Left ventricle myocardium inferior (tissue), 1 donor: ENCODE measurements at places on chromosomes 6 and 20.

GRCh38 chr20:10077886-10078285 is 43.1 kb downstream of the ANKEF1 start:
- no peak for DNase-seq

- DNase-seq, result no peak
Measured at GRCh38 chr6:117128052-117128451, 137.3 kb upstream of the VGLL2 start.

DNA sequence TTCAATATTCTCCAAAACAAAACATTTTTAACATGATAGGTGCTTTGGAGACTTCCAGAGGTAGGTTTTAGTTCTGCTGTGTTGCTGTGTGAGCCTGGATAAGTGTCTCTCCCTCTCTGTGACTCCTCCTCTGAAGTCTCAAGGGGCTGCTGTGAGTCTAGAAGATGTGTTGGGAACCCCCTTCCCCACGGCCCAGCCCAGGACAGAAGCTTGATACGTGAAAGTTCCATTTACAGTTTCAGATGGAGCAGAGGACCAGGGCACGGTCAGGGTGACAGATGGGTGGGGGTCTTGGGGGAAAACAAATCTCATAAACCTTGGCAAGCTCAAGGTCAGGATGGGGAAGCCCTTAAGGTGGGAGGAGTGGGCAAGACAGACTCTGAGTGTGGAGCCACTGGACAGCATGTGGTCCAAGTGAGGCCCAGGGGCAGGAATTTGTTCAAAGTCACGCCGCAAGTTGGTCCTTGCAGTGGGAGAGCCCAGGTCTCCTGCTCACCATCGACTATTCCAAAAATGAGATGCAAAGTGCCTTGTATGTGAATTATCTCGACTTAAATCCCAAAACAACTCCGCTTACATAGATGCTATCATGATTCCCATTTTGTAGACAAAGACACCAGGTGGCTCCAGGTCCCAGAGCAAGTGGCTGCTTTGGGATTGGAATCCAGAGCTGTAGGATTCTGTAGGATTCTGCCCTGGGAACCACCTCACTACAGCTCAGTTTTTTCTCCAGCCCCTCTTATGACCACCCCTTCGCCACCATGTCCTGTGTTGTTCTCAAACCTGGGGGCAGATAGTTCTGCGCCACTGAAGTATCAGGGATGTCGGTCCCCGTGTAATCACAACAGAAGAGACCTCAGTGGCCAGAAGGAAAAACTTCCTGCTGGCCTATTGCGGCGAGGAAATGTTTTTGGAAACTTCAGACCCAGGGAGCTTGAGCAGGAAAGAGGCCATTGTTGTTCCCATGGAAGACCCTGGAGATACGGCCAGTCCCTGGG is 1.9 kb downstream of the TGM2 start:
- DNase-seq, result no peak

DNA sequence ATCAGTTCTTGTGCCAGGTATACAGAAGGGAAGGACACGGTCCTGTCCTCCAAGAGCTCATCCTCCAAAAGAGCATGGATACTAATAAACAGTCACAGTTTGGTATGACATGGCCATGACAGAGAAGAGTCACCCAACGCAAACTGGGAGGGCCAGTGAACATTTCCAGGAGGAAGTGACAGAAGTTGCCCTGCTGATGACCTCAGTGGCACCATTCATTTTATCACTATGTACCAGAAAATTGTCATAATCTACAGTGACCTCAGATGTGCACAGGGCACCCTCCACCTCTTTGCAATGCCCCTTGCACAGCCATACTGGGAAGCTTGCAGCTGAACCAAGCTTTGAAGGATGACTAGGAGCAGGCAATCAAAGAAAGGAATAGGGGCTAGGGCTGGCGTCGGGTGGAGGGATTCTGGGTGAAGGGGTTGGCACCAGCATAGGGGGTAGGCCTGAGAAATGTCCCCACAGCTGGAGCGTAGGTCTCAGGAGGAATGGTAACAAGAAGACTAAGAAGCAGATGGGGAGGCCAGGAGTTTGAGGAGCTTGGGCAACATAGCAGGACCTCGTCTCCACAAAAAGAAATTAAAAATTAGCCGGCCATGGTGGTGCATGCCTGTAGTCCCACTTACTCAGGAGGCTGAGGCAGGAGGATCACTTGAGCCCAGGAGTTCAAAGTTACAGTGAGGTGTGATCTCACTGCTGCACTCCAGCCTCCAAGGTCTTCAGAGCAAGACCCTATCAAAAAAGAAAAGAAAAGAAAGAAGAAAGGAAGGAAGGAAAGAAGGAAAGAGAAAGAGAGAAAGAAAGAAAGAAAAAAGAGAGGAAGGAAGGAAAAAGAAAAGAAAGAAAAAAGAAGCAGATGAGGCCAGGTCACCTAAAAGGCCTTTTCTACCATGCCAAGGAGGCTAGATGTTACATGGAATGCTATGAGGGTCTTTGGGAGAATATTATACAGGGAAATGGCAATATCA is 65.3 kb upstream of the SNX9 start:
- DNase-seq, result no peak

GRCh38 chr20:58106143-58106750 is 122.2 kb downstream of the ANKRD60 start:
- DNase-seq, result no peak

DNA sequence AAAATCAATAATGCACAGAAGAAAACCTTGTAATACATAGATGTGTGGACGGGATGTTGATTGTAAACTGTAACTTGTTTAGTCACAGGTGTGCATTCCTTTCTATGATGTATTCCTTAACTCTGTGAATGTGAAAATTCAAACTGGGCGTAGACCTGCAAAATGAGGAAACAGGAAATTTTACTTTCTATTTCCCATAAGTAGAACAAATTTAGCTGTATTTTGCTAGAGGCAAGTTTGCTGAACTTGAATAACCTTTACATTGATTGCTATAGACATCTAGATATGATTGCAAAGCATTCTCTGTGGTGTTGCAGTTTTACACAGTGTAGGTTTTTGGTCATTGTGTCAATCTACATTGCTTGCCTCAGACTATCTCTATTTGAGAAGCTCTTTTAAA is 368.4 kb upstream of the MAN1A1 start:
- no peak for DNase-seq

GRCh38 chr6:7773322-7773721 is 47.4 kb downstream of the BMP6 start:
- DNase-seq, result no peak

GRCh38 chr6:40419377-40419776 is 167.8 kb downstream of the LRFN2 start:
- DNase-seq, result no peak

- no peak for DNase-seq
Measured at GRCh38 chr6:132730560-132730959, 16.7 kb upstream of the VNN1 start.

DNA sequence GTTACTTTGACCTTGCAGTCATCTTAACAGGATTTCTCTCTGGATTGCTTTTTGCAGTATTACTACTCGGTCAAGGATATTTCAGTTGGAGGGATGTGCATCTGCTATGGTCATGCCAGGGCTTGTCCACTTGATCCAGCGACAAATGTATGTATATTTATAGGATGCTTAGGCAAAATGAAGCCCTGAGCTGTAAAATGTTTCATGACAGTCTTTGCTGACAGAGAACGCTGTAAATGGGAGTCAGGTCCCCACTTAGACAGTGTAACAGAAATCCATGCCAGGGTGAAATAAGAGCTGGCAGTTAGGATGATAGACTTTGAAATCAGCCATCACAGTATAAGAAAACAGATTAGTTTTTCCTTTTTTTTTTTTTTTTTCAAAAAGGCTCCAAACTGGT is 264.0 kb downstream of the LAMA2 start:
- DNase-seq, result no peak
